NCI-H2029 treated with DMSO at 0.1 percent for 48 hours (cell line): ENCODE measurements at places on chromosomes 7 and 10.

GRCh38 chr10:116183733-116184511 lies 89.1 kb downstream of the GFRA1 start:
- no peak for DNase-seq

GRCh38 chr7:40909346-40909980 lies 774.7 kb downstream of the SUGCT start:
- no peak for DNase-seq

DNA sequence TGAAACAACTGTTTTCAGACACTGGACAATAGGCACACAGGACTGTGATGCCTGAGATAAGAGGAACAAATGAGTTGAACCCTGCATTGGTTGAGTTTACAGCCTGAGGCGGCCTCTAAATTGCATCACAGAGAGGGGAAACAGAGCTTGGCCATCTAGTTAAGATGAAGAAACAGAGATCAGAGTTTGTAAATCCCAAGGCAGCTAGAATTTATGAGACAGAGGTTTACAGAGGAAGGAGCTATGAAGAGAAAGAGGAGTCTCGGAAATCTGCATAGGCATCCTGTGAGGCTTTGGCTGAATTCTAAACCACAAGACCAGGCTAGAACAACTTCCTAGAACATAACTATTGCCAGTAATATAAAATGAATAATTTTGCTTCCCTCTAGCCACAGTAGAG lies 41.0 kb upstream of the OIT3 start:
- DNase-seq = no peak

GRCh38 chr10:125812128-125812750 lies 10.8 kb downstream of the UROS start:
- no peak for DNase-seq

DNA sequence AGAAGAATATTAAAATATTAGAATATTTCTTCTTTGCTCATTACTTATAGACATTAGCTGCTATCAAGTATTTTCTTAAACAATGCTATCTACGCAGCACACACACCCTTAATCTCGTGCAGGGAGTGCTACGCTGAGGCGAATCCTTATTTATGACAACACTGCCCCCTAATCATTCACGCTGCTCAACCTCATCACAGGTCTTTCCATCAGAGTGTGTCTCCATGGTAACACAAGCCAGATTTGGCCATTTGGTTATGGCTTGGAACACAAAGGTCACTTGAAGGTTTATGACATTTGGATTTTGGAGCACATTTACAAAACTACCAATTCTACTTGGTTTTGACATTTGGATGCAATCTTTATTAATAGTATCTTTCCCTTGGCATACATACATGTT lies 45.4 kb upstream of the MYO3A start:
- DNase-seq = no peak

GRCh38 chr7:94366163-94366562 lies 28.5 kb upstream of the COL1A2 start:
- DNase-seq = no peak

DNA sequence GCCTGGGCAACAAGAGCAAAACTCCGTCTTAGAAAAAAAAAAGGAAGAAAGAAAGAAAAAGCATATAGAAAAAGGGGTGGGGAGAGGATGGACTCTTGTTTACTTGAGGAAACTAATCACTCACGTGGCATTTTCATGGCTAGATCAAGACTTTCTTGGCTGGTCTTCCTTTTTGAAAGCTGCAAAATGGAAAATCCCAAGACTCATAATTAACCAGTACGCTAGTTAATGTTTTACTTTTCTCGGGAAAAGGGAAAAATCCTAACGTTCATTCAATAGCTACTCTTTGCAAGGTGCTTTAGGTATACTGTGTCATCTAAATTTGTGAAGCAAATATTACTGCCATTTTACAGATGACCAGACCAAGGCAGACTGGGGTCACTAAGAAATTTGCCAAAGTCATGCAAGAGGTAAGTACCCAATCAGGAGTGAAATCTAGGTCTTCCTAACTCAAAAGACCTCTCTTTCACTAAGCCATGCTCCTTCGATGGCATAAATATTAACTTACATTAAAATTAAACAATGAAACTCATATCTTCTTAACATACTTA lies 24.4 kb downstream of the NAPEPLD start:
- DNase-seq = no peak

DNA sequence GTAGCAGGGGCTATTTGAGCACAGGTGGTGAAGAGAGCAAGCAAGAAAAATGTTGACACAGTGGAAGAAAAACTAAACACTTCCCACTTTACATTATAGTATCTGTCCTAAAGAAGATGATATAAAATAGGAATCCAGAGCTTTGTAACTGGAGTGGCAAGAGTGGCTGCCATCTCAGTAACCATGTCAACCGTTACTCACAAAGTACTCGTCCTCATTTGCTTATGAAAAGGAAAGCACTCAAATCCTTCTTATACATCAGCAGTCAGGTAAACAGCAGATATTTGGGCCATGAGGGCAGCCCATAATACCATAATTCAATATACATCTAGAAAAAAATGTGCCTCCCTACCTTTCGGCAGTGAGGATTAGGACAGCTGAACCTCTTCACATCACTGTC lies 70.1 kb downstream of the RNF216 start:
- no peak for DNase-seq

GRCh38 chr7:149422162-149422913 lies 38.5 kb downstream of the ZNF777 start:
- DNase-seq = peak; percentile 63

DNA sequence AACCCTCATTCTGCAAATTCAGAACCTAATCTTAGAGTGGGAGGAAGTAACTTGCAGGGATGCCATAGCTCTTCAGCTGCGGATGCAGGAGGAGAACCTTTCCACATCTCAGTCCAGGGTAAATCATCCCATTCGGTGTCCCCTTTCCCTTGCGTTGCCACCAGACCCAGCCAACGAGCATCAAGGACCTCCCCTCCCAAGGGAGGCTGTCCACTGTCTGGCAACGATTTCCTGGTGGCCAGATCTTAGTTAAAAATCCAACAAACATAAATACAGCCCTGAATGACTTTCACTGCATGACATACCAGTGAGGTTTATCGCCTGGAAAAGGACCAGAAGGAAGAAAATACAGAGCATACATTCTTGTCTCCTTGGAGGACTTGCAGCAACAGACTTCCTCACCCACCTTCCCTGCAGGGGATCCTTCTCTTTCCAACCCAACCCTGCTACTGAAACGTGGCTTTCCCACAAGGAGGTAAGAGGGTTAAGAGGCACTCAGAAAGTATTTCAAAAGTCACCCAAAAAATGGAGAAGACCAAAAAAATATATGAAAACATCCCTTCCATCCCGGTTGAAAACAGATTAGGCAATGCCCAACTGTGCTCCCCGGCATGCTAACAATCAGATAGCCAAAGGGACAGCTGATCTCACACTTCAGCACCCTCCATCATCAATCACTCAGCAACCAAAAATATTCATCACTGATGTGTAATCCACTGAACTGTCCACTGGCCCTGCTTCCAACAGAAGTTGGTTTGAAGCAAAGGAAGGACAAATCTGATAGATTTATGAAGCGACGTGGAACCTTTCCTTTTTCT lies 206.6 kb downstream of the TNS3 start:
- DNase-seq = no peak

GRCh38 chr10:20100171-20100570 lies 283.9 kb downstream of the PLXDC2 start:
- no peak for DNase-seq

- no peak for DNase-seq
These were observed 84.6 kb upstream of the PDGFA start for GRCh38 chr7:604001-604883.

DNA sequence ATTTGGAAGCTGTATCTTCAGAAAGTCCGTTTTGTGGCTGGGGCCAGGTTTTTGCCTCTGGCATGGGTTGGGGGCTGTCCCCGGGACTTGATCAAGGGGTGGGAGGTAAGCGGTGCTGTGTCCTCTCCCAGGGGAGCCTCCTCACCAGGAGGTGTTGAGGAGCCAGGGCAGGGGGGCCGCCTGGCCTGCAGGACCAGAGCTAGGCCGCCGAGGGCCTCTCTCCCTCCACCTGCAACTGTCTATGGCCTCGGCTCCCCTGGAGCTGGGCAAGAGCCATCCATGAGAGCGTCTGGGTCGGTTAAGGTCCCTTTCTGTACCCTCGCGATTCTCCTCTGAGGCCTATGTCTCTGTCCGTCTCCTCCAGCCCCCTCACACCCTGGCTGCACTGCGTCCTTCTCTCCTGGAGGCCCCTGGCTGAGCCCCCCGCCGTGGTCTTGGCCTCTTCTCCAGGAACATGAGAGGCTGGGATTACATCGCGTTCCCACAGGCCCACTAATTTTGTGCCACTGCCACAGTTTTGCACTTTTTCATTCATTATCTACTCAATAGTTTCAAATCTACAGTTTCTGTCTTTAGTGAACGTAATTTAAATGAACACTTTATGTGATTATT lies 20.6 kb downstream of the CALML5 start:
- no peak for DNase-seq

DNA sequence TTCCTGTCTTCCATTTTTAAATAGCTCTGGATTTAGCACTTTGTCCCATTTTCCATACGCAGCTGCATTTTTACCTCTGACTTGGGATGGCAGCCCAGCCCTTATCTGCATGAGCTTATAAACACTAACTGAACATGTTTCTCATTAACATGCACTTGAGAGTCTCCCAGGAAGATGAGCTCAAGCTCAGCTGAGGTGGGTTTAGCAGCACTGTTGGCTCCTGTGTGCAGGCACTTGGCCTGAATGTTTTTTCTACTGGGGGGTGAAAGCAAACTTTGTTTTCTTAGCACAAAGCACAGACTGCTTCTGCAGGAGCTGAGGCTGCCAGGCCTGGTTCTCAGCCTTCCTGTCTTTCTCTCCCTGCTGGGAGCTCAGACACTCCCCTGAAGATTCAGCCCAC lies 1093.6 kb upstream of the AUTS2 start:
- DNase-seq = no peak

- DNase-seq = no peak
These were observed 40.3 kb downstream of the SFMBT2 start for GRCh38 chr10:7370511-7370910.

DNA sequence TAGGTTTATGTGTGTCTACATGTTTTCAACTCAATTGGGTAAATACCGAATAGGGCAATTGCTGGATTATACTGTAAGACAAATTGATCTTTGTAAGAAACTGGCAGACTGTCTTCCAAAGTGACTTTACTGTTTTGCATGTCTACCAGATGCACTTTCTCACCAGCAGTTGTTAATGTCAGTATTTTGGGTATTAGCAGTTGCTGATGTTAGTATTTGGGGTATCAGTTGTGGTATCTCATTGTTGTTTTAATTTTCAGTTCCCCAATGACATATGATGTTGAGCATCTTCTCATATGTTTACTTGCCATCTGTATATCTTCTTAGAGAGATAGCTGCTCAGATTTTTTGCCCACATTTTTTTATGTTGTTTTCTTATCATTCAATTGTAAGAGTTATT lies 10.6 kb downstream of the PDE6C start:
- no peak for DNase-seq

- no peak for DNase-seq
These were observed 23.2 kb downstream of the KPNA7 start for GRCh38 chr7:99184532-99185218.

- peak; percentile 30 for DNase-seq
These were observed 1217.6 kb upstream of the LRRN3 start for GRCh38 chr7:109873296-109873695.

DNA sequence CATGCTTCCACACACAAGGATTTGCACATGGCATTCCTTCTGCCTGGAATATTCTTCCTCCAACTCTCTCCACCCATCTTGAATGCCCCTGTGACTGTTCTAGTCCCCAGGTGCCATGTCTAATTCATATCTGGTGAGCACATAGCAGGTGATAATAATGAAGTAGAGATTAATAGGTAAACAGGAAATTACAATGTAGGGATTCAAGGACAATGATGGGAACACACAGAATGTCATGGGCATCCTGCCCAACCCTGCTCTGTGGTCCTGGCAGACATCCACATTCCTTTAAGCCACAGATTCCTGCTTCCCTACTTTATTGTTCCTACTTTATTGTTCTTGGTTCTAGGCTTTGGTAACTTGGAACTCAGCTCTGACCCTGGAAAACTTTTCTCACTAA lies 115.8 kb downstream of the THSD7A start:
- peak; percentile 59 for DNase-seq

GRCh38 chr10:78924319-78925003 lies 144.3 kb upstream of the ZMIZ1 start:
- DNase-seq = no peak
